Stimulated activated CD8-positive, alpha-beta memory T cell treated with anti-CD3 and anti-CD28 coated beads, Interleukin-7, amount 100 ng/mL, for 24 hours (primary cell): ENCODE measurements at places on chromosomes 7 and 10.
A peak's percentile ranks its signal among the peaks of the same experiment; 100 is the strongest.

- DNase-seq: no peak
Measured at GRCh38 chr10:13365243-13365642, 17.1 kb upstream of the SEPHS1 start.

DNA sequence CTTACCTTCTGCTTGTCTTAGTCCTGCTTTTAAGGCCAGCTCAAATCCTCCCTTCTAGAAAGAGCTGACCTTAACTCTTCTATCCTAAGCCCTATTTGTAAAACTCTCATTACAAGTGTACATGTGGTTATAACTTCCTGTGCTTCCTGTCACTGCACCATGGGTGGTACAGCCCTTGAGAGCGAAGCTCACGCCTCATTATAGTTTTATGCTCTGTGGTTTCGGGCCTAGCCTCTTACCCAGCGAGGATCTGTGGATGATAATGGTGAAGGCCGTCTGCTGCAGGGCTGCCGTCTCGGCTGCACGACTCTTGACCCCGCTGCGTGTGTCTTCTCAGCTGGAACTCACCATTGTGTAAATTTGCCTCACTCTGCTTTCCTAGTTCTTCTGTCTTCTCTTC is 74.6 kb downstream of the CUL1 start:
- DNase-seq: no peak

GRCh38 chr10:33460505-33461294 is 126.2 kb upstream of the NRP1 start:
- no peak for DNase-seq

GRCh38 chr7:134726581-134726980 is 52.9 kb upstream of the CALD1 start:
- no peak for DNase-seq

DNA sequence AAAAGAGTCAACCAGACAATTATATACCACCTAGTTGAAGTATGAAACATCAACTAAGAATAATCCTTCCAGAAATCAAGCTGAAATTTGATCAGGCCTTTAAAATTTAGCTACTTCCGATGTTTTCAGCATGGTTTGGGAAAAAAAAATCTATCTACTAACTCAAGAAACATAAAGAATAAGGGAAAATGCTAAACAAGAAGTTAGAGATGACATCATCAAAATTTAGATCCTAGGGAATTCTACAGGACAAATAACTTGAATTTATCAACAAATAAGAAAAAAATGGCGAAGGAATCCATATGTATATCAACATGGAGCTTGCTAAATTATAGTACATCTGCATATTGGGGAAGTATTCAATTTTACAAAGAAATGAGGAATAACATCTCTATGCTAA is 36.3 kb downstream of the HYAL4 start:
- no peak for DNase-seq

DNA sequence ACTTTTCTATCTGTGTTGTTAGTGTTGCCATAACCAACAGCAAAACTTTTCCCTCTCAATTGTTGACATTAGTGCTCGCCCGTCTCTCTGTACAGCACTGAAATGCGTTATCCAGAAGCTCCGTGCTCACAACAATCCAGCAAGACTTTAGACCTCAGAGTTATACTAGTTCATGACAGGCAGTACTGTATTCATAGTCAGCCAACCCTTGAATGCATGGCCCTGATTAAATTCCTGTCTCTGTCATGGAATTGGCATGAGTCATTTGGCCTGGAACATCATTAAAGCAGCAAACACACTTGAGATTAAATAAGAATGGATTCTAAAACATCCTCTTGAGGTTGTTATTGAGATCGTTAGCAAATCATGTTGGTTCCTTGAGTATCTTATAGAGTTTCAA is 405.5 kb upstream of the C7orf33 start:
- DNase-seq: no peak

DNA sequence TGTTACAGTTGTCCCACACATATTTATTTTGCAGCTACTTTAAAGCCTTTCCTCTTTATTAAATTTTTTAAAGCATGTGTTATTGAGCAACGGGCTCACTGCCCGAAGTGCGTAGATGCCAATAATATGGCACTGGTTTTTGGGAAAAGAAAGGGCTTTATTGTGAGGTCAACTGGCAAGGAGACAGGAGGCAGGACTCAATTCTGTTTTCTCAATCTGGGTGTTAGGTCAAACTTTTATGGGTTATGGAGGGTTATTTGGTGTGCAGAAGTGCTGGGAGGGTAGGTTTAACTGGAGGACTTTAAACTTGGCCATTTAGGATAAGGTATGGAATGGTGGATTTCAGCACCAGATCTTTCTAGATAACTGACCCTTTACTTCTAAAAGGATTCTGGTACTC is 183.6 kb downstream of the LRRC4 start:
- no peak for DNase-seq

DNA sequence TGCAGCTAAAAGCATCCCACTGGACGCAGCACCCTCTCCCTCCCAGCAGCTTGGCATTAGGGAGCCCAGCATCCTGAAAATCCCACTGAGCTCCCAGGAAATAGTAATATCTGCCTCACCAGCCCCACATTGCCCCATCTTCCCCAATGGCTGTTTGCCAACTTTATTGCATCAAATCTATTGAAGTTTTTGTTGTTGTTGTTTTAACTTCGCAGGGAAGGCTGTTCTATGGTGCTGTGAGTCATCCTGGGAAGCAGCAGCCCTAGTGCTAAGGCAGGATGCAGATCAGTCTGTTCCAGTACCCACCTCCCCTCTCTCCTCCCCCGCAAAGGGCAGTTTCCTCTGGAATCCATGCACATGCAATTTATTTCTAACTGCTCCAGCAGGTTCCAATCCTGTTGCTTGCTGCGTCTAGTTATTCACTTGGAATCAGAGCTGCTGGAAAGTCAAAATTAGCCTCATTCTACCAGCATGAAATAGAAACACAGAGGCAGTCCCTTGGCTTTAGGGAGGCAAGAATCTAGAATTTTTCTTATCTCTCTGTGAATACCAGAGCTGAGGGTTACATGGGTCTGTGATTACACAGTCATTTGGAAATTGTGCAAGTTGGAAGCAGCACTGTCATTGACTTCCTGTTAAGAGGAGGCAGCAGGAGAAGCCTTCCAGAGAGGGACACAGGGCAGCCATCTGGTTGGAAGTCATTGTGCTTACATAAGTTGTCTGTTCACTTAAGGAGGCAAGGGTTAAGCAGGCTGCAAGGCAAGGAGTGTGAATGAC is 115.9 kb upstream of the CACUL1 start:
- DNase-seq: no peak

GRCh38 chr7:50261593-50261992 is 42.9 kb upstream of the IKZF1 start:
- DNase-seq: no peak

DNA sequence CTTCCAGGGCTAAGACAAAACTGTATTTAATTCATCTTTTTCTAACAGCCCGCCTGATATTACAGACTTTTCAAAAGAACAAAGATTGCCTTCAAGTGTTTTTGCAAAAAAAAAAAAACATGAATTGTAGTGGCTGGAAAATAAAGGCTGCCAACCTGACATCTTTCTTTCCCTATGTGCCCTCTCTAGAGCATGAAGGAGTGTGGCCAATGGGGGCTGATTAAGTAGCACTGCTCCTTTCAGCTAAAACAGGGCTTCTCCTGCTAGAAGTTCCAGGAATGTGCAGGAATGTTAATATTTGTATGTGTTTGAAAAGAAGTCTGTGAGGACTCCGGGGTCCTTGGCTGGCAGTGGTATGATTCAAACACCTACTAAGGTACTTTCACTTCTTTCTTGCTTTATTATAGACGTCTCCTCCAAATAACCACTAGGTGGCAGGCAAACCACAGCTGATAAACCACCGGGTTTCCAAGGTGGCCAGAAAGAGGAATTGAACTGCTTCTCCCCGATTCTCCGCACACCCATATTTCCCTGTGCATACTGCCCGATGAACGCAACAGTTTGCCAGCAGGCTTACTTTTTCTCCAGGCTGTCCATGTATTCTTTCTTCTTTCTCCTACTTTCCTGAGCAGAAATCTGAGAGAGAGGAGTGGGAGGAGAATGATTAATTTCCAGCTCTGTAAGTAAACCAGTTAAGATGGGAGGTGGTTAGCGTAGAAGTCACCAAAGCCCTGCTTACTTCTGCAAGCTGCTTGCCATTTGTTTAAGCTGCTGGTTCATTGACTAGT is 56.8 kb upstream of the DGKI start:
- DNase-seq: peak; percentile 22

- DNase-seq: no peak
Measured at GRCh38 chr7:155167706-155168365, 97.7 kb downstream of the HTR5A start.

GRCh38 chr7:151416941-151417315 is 7.1 kb upstream of the WDR86 start:
- DNase-seq: no peak

DNA sequence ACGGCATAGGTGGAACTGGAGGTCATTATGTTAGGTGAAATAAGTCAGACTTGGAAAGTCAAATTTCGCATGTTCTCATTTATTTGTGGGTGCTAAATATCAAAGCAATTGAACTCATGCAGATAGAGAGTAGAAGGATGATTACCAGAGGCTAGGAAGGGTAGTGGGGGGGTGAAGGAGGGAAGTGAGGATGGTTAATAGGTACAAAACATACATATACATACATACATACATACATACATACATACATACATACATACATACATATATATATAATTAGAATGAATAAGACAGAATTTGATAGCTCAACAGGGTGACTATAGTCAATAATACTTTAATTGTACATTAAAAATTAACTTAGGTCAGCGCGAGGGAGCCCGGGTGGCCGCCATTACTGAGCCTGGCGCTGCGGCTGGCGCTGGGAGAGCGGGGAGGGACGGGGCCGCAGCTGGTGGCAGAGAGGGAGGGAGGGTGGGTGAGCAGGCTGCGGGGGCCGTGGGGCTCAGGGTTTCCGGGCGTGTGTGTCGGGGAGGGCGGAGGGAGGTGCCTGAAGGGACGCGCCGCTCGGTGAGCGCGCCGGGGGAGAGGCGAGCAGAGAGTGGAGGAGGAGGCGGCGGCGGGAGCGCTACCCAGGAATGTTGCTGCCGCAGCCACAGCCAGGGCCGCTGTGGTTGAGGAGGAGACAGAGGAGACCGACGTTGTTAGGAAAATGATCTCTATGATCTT is 85.8 kb upstream of the EGFR start:
- no peak for DNase-seq

DNA sequence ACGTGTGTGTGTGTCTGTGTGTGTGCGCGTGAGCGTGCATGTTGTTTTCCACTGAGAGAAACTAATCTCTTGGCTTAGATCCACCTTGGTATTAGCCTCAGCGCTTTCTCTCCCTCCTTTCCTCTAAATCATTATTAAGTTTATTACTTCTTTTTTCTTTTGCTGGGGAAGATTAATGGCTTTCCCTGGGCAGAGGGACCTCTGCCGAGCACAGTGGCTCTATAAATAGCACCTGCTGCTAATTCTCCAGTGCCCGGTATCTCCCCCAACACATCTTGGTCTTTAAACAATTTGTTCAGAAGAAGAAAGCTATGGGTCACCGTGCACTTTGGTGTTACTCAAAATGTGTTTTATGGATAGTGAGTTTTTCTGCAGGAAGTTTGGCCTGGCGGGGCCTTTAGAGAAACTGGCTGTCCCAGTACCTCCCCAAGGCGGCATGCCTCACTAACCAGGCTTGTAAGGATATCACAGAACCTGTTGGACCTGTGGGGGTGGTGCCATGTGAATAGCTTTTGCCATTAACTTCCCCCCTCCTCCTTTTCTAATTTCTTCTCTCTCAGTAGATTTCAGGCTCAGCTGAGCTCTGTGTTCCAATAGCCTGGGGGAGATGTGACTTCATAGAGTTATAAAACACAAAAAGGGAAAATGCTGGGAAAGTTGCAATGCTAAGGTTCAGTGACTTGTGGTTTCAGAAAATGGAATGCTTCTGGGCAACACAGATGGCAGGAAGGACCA is 70.1 kb upstream of the RAB11FIP2 start:
- DNase-seq: no peak

GRCh38 chr7:28135760-28136159 is 44.8 kb downstream of the JAZF1 start:
- DNase-seq: no peak

DNA sequence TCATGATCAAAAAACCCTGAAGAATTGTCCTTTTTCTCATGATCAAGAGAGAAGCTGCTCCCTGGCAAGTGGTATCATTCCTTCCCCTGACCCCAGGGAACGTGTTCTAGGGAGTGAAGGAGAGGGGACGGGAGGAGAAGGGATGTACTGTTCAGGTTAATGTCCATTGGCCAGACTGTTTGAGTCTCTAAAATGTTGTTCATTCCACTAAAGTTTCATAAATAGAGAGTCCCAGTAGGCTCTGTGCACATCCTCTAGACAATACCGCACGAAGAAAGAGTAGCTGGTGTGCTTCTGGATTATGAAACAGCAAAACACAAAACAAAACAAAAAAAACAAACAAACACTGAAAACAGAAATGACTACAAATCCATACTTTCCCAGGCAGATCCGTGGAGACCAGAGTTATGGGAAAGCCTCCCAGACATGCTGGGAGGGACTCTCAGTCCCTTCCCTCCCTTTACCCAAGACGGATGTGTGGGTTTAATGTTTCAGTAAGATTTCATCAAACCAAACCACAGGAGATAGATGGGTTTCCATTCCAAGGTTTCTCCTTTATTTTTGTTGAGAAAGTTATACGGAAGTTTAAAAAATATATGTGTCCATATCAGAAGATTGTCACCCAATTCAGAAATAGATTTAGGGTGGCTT is 66.5 kb upstream of the TNS3 start:
- DNase-seq: no peak

DNA sequence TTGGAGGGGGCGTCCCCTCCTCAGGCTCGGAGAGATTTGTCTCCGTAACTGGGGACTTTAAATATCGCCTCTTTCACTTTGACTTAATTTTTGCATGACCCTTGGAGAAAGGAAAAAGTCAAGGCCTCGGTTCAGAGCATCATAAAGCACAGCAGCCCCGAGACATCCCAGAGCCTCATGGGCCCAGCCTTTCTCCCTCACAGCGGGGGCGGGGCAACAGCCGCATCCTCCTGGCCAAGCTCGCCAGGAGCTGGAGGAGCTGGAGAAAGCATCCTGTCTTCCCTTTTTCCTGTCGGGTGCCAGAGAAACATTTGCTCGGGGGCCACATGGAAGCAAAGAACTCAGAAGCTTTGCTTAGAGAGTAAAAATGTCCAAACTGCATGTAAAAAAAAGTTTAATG is 43.6 kb upstream of the DPYSL4 start:
- no peak for DNase-seq
